ENCODE measurements at places on chromosomes 4 and X.

DNA sequence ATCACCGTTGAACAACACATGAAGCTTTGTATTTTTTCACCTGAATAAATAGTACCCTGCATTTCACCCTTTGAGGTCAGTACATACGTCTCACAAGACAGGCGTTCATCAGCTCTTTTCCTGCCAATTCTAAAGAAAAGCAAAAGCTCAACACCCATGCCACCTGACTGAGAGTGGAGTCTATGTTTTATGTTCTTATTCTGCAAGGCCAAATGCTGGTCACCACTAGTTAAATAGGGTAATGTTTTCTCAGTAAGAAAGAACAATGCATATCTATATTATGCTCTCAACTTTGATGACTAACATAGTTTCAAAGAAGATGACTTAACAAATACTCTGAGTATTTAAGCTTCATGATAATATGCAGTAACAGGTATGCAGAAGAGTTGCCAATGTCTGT, 336.3 kb upstream of the BMP3 start:
- no peak for DNase-seq

- no peak for DNase-seq
These were observed 25.9 kb upstream of the GUCY1A1 start for GRCh38 chr4:155640751-155641150.

GRCh38 chr4:21470535-21470934, 478.0 kb downstream of the KCNIP4 start:
- DNase-seq, result peak; percentile 88

DNA sequence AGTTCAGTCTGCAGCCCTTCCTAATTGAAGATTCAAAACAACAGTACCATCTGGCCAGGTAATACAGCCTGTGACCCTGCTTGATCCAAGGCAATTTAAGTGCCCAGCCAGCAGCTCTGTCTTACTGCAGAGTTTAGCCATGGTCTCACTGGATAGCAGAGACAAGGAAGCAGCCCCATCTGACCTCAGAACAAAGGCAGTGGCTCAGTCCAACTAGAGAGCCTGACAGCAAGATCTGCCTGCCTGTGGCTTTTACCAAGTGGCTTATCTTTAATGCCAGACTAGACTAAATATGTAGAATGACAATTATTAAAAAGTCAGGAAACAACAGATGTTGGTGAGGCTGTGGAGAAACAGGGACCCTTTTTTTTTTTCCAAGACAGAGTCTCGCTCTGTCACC, 293.4 kb downstream of the DTHD1 start:
- peak; percentile 35 for DNase-seq

GRCh38 chrX:109347632-109348031, 134.3 kb downstream of the GUCY2F start:
- DNase-seq, result no peak

DNA sequence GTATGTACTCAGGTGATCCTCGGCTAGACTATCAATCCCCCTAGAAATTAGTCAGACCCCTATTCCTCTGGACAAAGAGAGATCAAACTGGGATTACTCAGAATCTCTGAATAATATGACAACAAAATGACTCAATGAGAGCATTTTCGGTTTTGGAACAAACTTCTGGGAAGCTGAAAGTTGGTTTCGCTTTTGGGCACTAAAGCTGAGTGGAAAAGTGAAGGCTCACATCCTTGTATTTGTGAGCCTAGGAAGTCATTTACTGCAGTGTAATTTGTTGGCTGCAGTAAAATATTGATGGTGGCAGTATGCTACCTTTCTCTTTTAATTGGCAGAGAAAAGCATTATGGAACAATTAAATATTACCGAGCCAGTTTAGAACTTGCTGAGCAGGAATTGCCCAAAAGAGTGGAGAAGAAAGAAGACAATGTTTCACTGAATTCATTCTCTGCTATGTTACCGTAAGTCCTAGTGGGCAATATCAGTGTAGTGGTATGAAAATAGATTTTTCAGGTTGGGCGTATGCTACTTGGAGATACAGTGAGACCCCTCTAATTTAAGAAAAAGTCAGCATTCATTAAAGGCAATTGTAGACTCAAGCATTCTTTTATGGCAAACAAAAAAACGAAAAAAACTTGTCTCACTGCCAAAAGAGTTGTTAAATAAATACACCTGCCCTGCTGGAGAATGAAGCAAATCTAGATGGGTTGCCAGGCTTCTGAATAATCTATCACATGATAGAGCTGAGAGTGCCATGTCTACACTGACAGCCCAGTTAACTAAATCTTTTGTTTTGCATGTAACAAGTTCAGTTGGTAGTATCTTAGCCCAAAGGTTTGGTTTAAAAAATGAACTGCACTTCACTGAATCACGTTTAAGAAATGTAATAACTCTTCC, 69.6 kb downstream of the AGTR2 start:
- DNase-seq, result no peak

DNA sequence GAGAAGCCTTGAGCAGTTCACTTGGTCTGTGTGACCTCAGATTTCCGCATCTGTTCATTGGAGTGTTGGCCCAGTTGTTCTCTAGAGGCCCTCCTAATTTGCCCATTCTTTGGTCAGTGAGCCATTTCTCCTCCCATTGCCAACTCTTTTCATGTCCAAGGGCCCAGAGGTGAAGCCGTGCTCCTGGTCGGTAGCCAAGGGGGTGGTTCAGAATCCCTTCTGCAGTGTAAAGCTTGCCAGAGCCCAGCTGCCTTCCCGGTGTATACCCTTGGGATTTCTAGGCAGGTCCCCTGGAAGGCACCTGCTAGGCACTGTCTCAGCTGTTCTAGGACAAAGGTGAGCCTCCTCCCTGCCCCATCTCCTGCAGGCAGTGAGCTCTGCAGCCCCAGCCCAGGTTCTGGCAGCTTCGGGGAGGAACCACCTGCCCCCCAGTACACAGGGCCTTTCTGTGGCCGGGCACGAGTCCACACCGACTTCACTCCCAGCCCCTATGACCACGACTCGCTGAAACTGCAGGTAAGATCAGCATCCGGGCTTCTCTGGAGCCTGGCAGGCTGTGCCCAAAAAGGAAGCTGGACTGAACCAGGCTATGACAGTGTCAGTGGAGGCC, 12.3 kb downstream of the SASH3 start:
- DNase-seq, result no peak

DNA sequence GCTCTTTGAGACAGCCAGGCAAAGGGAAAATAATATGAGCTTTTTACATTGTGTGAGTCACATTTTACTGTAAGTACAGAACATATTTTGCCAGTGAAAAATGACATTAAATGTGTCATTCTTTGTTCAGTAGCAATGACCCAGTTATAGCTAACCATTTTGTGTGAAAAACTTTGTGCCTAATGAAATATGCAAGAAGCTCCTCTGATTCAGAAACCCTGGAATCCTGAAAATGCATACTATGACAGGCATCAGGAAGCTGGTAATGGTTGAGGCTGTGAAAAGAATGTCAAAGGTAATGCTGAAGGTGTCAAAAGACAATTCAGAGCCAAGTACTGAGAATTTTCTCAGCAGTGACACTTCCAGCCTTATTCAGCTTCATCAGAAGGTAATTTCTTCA, 549.5 kb upstream of the SMIM31 start:
- no peak for DNase-seq

GRCh38 chr4:189124149-189124758, 816.4 kb upstream of the FRG1 start:
- DNase-seq, result no peak

- peak; percentile 62 for DNase-seq
These were observed 148.5 kb downstream of the PPP3CA start for GRCh38 chr4:101198682-101199339.

GRCh38 chrX:44889824-44890223, 16.8 kb downstream of the KDM6A start:
- no peak for DNase-seq

DNA sequence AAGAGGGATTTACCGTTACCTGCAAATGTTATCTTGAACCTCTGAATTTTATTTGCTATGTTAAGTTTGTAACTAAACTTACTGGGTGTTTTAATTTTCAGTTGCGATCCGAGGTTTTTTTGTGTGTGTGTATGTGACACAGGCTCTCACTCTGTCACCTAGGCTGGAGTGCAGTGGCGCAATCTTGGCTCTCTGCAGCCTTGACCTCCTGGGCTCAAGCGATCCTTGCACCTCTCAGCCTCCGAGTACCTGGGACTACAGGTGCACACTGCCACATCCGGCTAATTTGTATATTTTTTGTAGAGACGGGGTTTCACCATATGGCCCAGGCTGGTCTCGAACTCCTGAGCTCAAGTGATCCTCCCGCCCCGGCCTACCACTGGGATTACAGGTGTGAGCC, 18.5 kb downstream of the PDK3 start:
- no peak for DNase-seq

GRCh38 chrX:53321230-53321942, 40.0 kb upstream of the IQSEC2 start:
- DNase-seq, result no peak

DNA sequence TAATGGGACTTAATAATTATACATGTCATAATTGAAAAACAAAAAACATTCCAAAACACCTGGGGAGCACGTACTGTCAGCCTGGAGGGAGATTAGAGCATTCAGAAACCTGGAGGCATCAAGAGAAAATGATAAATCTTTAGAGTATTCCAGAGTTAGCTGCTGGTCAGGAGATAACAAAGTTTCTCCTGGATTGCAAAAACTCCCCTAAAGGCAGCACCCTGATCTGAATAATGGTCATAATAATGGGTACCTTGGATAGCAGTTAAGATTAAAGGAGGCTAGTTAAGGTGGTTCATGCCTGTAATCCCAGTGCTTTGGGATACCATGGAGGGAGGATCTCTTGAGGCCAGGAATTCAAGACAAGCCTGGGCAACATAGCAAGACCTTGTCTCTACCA, 15.9 kb upstream of the RAB40A start:
- no peak for DNase-seq

DNA sequence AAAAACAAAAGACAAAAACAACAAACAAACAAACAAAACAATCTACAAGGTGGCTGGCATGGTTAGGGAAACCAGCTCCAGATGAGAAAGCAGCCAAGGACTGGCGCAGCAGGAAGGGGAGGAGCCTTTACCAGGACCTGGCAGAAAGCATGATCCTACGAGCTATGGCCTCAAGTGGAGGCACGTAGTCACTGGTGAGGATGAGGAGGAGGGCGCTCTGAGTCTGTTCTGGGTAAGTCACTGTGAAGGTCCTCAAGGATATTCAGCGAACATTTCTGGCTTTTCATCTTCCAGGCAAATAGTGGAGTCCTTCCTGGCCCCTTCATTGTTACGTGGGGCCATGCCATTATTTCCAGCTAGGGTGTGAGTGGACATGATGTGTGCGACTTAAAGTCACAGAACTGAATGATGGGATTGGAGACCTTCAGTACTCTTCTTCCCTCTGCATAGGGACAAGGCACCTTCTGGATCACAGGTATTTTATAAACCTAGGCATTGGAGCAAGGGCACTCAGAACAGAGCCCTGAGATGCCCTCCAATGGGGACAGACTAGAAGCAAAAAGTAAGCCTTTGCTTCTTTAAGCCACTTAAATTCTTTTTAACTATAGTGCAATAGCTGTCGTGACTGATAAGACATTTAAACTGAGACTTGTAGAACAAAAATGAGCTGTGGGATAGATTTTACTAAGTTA, 771.3 kb downstream of the RAB28 start:
- no peak for DNase-seq

DNA sequence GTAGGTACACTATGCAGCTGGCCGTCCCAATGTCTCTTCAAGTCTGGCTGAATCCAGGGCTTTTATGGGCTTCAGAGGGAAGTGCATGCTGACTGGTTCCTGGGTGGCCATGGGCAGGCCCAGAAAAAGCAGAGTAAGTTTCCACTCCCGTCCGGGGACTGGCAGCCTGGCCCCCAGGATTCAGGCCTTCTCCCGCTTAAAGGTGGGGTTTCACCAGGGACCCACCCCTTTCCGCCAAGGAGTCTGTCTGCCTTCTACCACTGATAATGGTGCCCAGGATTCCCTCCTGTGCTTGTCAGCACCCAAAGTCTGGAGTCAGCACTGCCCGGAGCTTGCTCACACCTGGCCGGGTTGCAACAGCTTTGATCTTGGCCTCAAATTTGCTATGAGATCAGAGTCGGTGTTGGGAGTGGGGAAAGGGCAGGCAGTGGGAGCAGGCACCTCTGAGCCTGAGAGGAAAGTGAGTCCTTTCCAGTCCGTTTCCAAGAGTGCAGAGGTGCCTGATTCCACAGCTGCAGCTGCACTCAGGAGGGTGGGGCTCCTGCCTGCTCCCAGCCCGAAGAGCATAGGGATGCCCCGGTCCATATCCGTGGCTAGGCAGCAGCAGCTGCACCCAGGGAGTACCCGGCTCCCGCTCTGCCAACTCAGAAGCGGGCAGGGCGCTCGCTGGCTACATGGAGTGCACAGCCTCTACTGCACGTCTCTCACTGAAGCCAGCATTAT, 1344.3 kb upstream of the ADGRL3 start:
- no peak for DNase-seq

- no peak for DNase-seq
These were observed 239.0 kb upstream of the MID1 start for GRCh38 chrX:10859353-10859752.

GRCh38 chrX:66164470-66164869, 423 bp downstream of the HEPH start:
- no peak for DNase-seq

DNA sequence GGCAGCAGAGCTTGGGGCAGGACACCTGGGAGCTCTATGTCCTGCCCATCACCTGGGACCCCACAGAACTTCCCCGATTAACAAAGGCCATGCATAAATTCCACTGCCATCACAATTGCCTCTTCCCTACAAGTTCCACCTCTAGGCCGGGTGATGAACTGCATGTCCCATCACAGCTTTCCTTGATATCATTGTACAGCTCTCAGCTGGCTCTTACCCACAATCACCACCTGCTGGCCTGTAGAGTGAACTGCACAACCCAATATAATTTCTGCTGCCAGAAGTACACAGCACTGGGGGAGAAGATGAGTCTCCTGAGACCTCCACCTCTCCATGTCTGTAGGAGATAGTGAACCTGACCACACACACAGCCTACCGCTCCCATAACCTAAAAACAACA, 285.0 kb upstream of the AADAT start:
- DNase-seq, result no peak

- no peak for DNase-seq
These were observed 108.7 kb downstream of the DHRSX start for GRCh38 chrX:2391869-2392606.

DNA sequence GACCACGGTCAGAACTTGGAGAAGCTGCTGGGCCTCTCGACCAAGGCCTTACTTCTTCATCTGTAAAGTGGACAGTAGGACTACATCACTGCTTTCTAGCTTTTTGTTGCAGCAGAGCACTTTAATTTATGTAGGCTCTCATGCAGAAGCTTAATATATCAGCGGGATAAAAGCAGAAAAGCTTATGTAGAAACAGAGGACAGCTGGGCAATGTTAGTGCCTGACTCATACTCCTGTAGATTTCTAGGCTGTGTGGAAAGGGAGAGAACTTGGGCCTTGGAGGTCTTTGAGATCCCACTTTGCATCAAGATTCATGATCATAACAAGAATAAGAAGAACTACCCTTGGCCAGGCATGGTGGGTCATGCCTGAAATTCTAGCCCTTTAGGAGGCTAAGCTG, 91.2 kb downstream of the ARHGAP10 start:
- DNase-seq, result no peak

All from NCI-H524 (cell line).